NCI-H1417 (cell line): ENCODE measurements at places on chromosomes 3 and 15.

DNA sequence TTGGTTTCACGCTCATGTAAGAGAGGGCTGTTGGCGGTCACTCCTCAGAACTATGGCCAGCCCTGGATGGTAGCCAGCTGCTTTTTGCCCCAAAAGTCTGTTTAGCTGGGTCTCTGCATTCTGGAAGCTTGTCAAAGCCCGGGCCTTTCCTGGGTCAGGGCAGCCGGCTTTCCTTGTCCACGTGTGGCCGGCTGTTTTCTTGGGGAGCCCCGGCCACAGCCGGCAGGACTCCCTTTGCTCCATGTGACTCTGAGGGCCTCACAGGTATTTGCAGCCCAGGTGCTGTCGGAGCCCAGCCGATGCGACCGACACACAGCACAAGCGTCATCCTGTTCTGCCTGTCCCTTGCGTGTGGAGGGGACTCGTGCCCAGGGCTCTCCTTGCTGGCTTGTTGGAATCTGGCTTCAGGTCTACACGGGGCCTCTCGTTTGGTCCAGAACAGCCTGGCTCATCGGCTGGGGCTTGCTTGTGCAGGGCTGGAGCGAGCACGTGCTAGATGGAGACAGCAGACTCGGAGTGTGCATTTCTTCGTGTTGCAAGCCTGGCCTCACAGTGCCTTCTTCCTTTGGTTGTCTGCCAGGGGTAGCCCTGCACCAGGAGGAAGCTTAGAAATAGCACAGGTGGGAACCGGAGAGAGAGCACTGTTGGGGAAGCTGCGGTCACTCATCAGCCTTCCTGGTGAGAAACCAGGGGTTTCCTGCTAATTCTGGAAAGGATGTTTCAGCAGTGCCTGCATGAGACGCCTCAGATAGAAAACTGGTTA is 51.5 kb downstream of the PGPEP1L start:
- DNase-seq, result no peak

DNA sequence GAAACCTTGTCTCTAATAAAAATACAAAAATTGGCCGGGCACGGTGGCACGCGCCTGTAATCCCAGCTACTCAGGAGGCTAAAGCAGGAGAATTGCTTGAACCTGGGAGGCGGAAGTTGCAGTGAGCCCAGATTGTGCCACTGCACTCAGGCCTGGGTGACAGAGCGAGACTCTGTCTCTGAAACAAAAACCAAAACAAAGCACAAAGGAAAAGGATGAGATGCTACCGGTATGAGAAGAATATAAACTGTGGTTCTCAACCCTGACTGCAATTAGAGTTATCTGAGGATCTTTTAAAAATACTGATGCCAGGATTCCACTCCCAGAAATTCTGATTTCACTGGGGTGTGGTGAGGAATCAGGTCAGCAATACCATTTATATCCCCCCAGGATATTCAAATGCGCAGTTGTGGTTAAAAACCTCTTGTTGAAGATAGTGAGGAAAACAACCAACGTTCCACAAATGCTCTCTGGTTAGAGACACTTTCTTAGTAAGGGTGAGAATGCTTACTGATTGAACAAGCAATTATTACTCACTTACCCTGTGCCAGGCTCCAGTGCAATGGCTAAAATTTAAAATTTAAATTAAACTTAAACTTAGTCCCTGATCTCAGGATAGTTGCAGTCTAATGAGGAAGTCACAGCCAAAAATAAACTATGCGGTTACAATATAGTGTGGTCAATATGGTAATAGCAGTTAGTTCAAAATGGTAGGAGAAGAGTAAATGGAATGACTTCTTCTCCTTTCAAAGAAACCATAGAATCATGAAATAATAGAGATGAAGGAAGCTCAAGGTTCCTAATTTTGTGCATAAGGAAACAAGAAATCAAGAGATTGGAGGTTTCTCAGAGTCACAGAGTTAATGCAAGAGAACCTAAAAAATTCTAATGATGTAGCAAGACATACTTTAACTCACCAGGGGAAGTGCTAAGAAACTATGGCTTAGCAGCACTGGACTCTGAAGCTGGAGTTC is 109.5 kb downstream of the SSR3 start:
- no peak for DNase-seq

DNA sequence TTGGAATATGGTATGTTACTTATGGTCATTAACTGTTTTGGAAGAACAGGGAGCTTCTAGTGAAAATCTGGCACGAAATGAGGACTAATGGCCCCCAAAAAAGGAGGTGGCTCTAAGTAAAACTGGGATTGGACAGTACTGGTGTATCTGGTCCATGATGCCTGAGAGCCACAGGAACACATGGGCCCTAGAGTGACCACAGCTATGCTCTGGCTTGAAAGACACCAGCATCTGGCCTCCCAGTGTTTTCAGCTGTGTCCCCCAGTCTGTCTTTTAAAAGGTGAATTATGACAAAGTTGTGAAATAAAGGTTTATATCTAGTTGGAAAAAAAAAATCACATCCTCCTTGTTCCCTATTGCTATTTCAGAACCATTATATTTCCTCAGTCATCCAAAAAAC is 64.5 kb downstream of the GSK3B start:
- no peak for DNase-seq

GRCh38 chr3:143000528-143000927 is 842 bp upstream of the U2SURP start:
- peak; percentile 66 for DNase-seq

DNA sequence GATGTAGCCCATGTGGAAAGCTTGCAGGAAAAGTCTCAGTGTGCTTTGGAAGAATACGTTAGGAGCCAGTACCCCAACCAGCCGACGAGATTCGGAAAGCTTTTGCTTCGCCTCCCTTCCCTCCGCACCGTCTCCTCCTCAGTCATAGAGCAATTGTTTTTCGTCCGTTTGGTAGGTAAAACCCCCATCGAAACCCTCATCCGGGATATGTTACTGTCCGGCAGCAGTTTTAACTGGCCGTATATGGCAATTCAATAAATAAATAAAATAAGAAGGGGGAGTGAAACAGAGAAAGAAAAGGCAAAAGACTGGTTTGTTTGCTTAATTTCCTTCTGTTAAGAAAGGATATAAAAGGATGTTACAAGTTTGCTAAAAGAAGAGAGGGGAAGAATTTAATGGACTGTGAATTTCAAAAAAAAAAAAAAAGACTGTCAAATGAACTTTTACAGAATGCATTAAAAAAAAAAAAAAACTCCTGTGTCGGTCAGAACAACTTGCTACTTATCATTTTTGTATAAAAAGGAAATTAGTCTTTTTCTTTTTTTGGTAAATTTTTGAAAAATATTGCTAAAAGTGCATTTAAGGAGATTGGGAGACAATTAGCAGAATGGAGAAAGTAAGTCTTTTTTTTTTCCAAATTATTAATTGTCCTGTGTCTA is 7.0 kb downstream of the NR2F2 start:
- DNase-seq, result no peak

- DNase-seq, result no peak
Observed at GRCh38 chr15:39272901-39273300, 308.0 kb upstream of the THBS1 start.

DNA sequence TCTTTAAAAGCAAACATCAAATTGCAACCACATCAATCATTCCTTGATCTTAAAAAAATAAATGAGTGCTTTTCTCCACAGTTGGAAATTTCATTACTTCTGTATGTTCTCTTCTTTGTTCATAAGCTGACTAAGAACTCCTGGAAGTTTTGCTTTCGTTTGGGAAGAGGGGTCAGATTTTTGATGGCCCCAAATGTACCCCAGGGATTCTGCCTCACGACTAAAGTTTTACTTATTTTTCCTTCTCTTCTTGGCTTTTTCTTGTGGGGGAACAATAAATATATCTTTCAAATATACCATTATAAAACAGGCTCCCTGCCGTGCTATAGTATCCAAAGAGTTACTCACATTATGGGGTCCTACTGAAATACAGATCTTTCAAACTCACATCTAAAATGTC is 215.0 kb upstream of the CDIN1 start:
- no peak for DNase-seq

GRCh38 chr15:86762874-86763273 is 683.2 kb downstream of the AGBL1 start:
- DNase-seq, result no peak

DNA sequence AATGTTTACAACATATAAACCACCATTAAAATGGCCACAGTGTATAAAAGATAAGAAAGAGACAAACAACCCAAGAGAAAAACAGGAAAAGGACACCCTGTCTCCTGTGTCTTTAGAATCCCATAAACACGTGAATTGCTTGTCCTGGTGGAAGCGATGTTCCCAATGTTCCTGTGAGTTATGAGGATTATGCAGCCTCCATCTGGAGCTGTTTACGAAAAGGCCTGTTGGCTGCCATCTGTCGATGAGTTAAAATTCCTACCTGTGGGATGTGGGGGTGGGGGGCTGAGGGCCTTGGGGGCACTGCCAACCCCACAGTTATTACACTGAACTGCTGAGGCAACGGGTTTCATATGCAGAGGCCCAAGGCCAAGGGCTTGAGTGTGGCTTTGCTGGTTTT is 13.6 kb downstream of the NISCH start:
- DNase-seq, result no peak
